ENCODE measurements at places on chromosomes 7 and 10. TPM values are rescaled to one million over a fixed set of nuclear protein-coding genes. Genes with fewer than 3 reads are reported as not detected.

Gene TTYH3
- 278 TPM for total RNA-seq

Gene PRRT4
- 0.77 TPM for total RNA-seq

Gene GIMAP6
- total RNA-seq = 0.23 TPM

Gene ARMC3
- total RNA-seq = 1.0 TPM

Gene LRRC18
- total RNA-seq = not detected

Gene ANKRD30A
- not detected for total RNA-seq

Gene FGFR2
- 5.7 TPM for total RNA-seq

Gene CFAP58
- 2.0 TPM for total RNA-seq

Gene VAX1
- 4.6 TPM for total RNA-seq

Gene ZNF394
- total RNA-seq = 20.0 TPM

All from Panc1 (cell line).